HFFc6 (cell line): ENCODE measurements at places on chromosomes 12 and 14. TPM values are rescaled to one million over a fixed set of nuclear protein-coding genes. Genes with fewer than 3 reads are reported as not detected.

GRCh38 chr14:100871234-100872186 is 32.0 kb downstream of the RTL1 start:
- no peak overlapping the region; the same call in 1 of the 2 replicates for H3K4me3 ChIP-seq
- H3K27me3 ChIP-seq = peaks cover 14% of the 10 kb centered on the region
- peak; percentile 78 for DNase-seq
- H3K27ac ChIP-seq = peak overlapping the region; percentile 88

- H3K27ac ChIP-seq = no peak overlapping the region
- peaks cover 14% of the 10 kb centered on the region for H3K36me3 ChIP-seq
Observed at GRCh38 chr12:106006940-106007339, 131.8 kb downstream of the NUAK1 start.

DNA sequence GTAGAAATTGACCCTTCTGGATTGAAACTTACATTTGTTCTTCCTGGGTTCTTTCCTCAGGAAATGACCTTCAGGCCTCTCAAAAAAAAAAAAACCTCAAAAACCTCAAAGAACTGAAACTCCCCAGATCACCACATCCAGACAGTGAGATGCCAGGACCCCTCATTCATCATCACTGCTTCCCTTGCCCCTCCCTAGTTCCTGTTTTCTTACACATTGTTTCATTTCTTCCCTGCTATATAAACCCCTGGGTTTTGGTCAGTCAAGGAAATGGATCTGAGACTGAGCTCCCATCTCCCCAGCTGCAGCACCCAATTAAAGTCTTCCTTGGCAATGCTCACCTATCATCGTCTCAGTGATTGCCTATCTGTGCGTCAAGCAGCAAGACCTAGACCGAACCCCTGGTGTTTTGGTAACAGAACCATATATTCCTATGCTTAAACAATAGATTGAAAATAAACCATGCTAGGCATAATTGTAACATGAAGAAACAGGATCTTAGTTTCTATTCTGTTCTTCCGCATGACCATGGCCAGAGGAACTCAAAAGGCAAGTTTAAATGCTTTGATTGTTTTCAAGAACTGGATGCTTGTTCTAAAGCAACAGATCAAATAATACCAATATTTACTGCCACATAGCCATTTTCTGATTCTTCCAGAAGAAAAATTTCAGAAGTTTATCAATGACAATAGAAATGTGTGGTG is 108.0 kb upstream of the MAX start:
- no peak for DNase-seq
- peaks cover 4% of the 10 kb centered on the region for H3K27me3 ChIP-seq
- H3K36me3 ChIP-seq = no peaks in the 10 kb centered on the region
- peak overlapping the region; percentile 65 for H3K27ac ChIP-seq
- H3K4me1 ChIP-seq = peaks cover 56% of the 10 kb centered on the region

DNA sequence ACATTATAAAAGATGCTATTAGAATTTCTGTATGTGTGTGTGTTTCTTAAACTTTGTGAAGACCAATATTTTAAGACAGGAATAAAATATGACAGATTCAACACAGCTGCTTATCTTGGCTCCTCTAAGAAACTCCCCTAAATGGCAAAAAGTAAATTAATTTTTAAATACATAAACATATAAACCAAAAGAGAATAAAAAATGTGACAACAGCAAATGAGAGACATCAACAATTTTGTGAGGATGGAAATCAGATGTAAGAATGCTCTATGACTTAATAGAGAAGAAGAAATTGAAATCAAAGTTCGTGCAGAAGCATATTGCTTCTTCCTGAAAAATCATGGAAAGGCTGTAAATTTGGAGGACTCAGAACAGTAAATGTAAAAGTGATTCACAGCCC is 1083.8 kb downstream of the FLRT2 start:
- no peak overlapping the region for H3K4me3 ChIP-seq
- DNase-seq = no peak
- H3K4me1 ChIP-seq = no peaks in the 10 kb centered on the region; the same call in 1 of the 2 replicates
- H3K36me3 ChIP-seq = no peaks in the 10 kb centered on the region
- no peaks in the 10 kb centered on the region for H3K27me3 ChIP-seq
- H3K27ac ChIP-seq = no peak overlapping the region

- no peak overlapping the region for H3K27ac ChIP-seq
- peaks cover 14% of the 10 kb centered on the region for H3K4me1 ChIP-seq
Observed at GRCh38 chr14:92635031-92635430, 113.4 kb downstream of the LGMN start.

DNA sequence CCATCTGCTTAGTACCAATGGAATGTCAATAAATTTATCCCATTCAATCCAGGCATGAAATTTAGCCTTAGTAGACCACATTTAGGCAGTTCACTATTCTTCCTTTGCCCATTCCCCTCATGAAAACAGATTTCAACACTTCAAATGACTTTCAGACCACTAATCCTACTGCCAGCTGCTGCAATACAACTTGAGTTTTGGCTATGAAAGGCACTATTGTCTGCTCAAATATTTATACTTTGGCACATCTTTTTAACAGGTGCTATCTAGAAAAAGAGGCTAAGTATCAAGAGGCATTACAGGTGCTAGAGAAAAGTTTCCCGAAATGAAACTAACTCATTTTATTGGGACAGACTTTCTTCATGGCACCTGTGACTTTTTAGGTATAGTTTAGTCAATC is 499.8 kb downstream of the C12orf50 start:
- H3K4me1 ChIP-seq = no peaks in the 10 kb centered on the region
- no peaks in the 10 kb centered on the region; the same call in none of the 2 replicates for H3K27me3 ChIP-seq
- H3K27ac ChIP-seq = no peak overlapping the region
- no peak overlapping the region for H3K4me3 ChIP-seq
- no peaks in the 10 kb centered on the region for H3K36me3 ChIP-seq

DNA sequence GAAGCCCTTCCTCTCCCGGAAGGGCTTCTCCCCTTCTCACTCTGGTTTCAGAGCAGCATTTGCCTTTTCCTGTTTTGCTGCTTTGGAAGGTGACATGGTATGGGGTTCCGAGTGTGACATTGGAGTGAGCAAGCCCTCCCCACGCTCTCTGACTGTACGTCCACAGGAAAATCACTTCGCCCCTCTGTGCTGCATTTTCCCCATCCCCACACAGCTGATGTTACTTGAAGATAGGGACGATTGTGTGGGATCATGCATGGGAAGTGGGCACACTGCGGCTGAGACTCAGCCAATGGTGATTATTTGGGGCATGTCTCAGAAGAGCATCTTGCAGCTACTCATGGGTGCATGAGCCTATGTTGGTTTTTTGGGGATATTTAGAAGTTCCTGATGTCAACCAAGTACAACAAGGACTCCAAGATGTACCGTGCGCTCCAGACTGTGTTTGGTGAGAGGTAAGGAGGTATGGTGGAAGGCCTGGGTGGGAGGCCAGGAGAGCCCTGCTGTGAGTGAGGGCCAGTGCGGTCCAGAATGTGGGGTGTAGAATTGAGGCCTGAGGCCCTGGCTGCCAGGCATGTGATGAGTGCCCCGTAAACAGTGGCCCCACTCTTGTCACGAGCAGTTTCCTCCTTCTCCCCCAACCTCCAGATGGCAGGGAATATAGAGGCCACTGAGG is 15.1 kb downstream of the CYP46A1 start:
- H3K27me3 ChIP-seq = peaks cover 20% of the 10 kb centered on the region
- H3K4me1 ChIP-seq = no peaks in the 10 kb centered on the region
- H3K27ac ChIP-seq = no peak overlapping the region
- DNase-seq = no peak

DNA sequence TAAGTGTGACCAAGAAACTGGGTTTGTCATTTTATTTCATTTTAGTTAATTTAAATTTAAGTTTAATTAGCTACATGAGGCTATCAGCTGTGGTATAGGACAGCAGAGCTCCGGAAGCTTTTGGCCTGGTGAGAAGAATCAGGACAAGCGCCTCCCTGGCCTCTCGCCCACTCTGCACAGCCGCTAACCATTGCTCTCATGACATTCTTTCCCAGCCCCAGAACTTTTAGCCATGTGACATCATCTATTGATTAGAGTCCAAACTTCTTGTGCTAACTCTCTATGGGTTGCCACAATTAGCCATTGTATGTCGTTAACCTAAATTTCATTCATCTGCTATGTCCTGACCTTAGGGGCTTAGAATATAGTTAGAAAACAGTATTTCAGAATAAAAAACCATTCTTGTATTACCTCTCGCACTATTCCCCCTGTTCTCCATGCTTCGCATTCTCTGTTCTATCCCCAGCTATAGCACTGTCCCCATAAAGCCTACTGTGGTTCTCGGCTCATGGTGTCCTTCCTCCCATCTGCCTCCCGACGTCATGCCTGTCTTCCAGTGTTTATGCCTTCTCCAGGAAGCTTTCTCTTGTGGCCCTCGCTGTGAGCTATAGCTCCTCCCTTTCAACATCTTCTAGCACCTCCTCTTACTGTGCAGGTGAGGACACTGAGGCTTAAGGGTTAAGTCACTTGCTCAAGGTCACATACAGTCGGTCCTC is 23.5 kb downstream of the SSH1 start:
- peaks cover 70% of the 10 kb centered on the region for H3K36me3 ChIP-seq
- H3K27ac ChIP-seq = peak overlapping the region; percentile 99
- peaks cover 10% of the 10 kb centered on the region for H3K27me3 ChIP-seq
- DNase-seq = peak; percentile 55

GRCh38 chr12:49342066-49342913 is 4.4 kb upstream of the DNAJC22 start:
- H3K4me3 ChIP-seq = peak overlapping the region; percentile 71
- peaks cover 36% of the 10 kb centered on the region for H3K27me3 ChIP-seq
- H3K4me1 ChIP-seq = peaks cover 32% of the 10 kb centered on the region
- DNase-seq = peak; percentile 43

- no peaks in the 10 kb centered on the region for H3K27me3 ChIP-seq
- H3K36me3 ChIP-seq = 0 out of 2 replicates have a peak, but pooled peaks cover 3% of the 10 kb centered on the region
- H3K27ac ChIP-seq = no peak overlapping the region; the same call in 1 of the 2 replicates
- no peak overlapping the region for H3K4me3 ChIP-seq
- DNase-seq = no peak
- peaks cover 53% of the 10 kb centered on the region for H3K4me1 ChIP-seq
Observed at GRCh38 chr14:102192840-102193502, 53.3 kb downstream of the WDR20 start.

GRCh38 chr14:102018251-102018650 is 53.9 kb downstream of the DYNC1H1 start:
- no peak overlapping the region; the same call in 1 of the 2 replicates for H3K4me3 ChIP-seq
- peaks cover 20% of the 10 kb centered on the region for H3K4me1 ChIP-seq
- peak overlapping the region; percentile 14; the same call in 1 of the 2 replicates for H3K27ac ChIP-seq
- no peak for DNase-seq

DNA sequence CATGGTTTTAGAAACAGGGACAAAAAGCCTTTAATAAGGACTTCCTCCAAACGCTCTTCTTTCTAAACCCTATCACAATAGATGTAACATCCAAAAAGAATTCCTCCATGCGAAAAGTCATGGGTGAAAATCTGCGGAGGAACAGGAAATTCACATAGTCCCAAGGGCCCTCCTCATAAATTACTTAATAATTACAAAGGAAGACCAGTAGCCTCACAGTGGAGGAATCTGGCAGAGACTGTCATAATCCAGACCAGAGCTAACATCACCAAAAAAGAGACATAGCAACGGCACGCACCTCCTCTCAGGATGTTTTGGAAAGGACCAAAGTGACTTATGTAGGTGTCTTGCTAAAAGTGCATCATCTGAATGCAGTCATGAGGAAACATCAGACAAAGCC is 165.7 kb downstream of the ANO2 start:
- H3K4me1 ChIP-seq = no peaks in the 10 kb centered on the region
- no peaks in the 10 kb centered on the region for H3K36me3 ChIP-seq
- DNase-seq = no peak
- H3K27me3 ChIP-seq = peaks cover 11% of the 10 kb centered on the region

Gene DCP1B
- total RNA-seq = 13.0 to 13.8 TPM (median 13.7 TPM) in 3 replicates

Gene TBC1D30
- 0.04 to 0.25 TPM (median 0.16 TPM) in 3 replicates for total RNA-seq

Gene SOCS4
- 22.6 and 23.4 TPM in 2 replicates for total RNA-seq

Gene CDKL1
- 2.2 to 8.0 TPM (median 2.3 TPM) in 3 replicates for total RNA-seq

Gene DUSP16
- 5.5 to 7.3 TPM (median 5.7 TPM) in 3 replicates for total RNA-seq

Gene AICDA
- not detected in 3 replicates for total RNA-seq

Gene EIF2S1
- total RNA-seq = 143 to 202 TPM (median 163 TPM) in 3 replicates
